ENCODE measurements at places on chromosomes 6 and 20. TPM values are rescaled to one million over a fixed set of nuclear protein-coding genes. Genes with fewer than 3 reads are reported as not detected.
A peak's percentile ranks its signal among the peaks of the same experiment; 100 is the strongest.

GRCh38 chr6:35044145-35044745 lies 96.9 kb downstream of the TCP11 start:
- H3K4me3 ChIP-seq = no peak overlapping the region
- peak; percentile 21 for DNase-seq
- peak overlapping the region; percentile 15 for H3K27ac ChIP-seq
- H3K27me3 ChIP-seq = no peaks in the 10 kb centered on the region

GRCh38 chr6:111759836-111760785 lies 113.1 kb downstream of the FYN start:
- no peaks in the 10 kb centered on the region for H3K27me3 ChIP-seq
- H3K27ac ChIP-seq = no peak overlapping the region
- DNase-seq = no peak
- peaks cover 23% of the 10 kb centered on the region for H3K4me1 ChIP-seq
- no peak overlapping the region for H3K4me3 ChIP-seq
- no peaks in the 10 kb centered on the region for H3K36me3 ChIP-seq

DNA sequence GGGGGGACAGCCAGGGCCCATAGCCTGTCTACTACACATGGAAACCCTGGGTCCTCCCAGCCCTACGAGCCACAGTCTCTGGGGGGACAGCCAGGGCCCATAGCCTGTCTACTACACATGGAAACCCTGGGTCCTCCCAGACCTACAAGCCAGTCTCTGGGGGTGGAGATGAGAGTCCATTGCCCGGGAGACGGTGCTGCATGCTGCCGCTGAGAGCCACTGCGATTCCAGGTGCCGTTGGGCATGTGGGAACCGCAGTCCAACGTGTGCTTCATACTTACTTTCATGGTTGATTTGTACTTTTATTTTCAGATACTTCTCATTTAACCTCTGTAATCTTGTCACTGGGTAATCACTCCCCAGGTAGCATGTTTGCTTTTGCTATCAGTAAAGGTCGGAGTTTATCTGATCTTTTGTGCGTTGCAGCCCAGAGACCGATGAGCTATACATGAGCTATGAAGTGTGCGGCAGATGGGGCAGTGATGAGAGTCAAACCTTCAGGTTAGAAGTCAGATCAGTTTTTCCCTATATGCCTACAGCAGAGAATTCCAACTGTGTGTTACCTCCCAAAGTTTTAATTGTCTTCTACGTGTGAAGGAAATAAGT lies 58.2 kb downstream of the SMOC2 start:
- H3K27ac ChIP-seq = no peak overlapping the region
- no peak for DNase-seq
- no peaks in the 10 kb centered on the region for H3K27me3 ChIP-seq
- H3K36me3 ChIP-seq = no peaks in the 10 kb centered on the region
- no peaks in the 10 kb centered on the region for H3K4me1 ChIP-seq

- no peaks in the 10 kb centered on the region for H3K27me3 ChIP-seq
- H3K4me1 ChIP-seq = no peaks in the 10 kb centered on the region
- H3K36me3 ChIP-seq = no peaks in the 10 kb centered on the region
- DNase-seq = no peak
- no peak overlapping the region for H3K4me3 ChIP-seq
Measured at GRCh38 chr6:80403365-80403764, 296.9 kb downstream of the BCKDHB start.

- H3K4me1 ChIP-seq = peaks cover 4% of the 10 kb centered on the region
- DNase-seq = no peak
- peaks cover under 1% of the 10 kb centered on the region for H3K27me3 ChIP-seq
- no peak overlapping the region for H3K27ac ChIP-seq
- H3K4me3 ChIP-seq = no peak overlapping the region
Measured at GRCh38 chr6:16222826-16223225, 15.6 kb upstream of the GMPR start.

DNA sequence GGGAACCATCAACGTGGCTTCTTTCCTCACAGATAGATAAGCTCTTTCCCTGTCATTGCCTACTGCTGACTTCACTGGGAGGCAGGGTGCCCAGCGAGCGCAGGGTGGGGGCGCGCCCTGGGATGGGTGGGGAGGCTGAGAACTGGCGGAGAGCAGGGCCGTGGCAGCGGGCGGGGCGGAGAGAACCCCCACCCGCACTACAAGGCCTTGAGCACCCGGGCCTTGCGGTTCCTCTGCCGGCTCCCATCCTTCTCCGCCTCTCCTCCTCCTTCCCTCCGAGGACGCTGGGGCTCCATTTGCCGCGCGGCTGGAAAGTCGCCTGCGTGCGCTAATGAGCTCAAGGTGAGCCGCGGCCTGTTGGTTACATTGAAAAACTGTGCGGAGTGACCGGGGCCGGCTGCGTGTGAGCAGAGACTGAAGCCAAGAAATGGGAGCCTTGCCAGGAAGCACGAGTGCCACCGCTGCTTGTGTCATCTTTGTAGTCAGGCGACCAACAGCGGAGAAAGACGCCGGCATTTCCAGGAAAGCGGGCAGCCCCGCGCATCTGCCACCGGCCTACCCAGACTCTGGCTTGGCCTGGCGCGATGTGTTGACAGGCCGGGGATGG lies 963.5 kb upstream of the SLC35B3 start:
- H3K4me1 ChIP-seq = no peaks in the 10 kb centered on the region
- no peak overlapping the region for H3K27ac ChIP-seq
- H3K27me3 ChIP-seq = peaks cover 8% of the 10 kb centered on the region
- DNase-seq = no peak

DNA sequence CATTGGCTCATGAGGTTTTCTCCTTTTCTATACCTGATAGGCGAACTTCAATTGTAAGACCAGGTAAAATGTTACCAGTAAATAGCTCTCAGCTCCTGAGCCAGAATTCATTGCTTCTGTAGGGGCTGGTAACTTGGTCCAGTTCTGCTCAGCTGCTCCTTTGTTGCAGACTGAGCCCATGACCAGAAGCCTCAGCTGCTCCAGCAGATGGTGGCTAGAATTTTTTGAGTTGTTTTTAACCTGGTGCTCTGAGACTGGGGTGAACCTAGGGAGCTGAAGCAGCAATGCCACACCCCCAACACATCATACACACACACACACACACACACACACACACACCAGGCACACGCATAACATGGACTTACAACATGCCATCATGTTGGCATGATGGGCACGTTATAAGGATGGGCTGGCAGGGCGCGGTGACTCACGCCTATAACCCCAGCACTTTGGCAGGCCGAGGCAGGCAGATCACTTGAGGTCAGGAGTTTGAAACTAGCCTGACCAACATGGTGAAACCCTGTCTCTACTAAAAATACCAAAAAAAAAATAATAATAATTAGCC lies 103.1 kb downstream of the QRSL1 start:
- H3K4me1 ChIP-seq = no peaks in the 10 kb centered on the region
- H3K36me3 ChIP-seq = no peaks in the 10 kb centered on the region
- H3K4me3 ChIP-seq = no peak overlapping the region

C20orf141 gene
- polyA plus RNA-seq = not detected

SLC17A2 gene
- not detected for polyA plus RNA-seq

PHACTR1 gene
- polyA plus RNA-seq = 26.9 TPM
